ENCODE measurements at places on chromosomes 12 and 14.

DNA sequence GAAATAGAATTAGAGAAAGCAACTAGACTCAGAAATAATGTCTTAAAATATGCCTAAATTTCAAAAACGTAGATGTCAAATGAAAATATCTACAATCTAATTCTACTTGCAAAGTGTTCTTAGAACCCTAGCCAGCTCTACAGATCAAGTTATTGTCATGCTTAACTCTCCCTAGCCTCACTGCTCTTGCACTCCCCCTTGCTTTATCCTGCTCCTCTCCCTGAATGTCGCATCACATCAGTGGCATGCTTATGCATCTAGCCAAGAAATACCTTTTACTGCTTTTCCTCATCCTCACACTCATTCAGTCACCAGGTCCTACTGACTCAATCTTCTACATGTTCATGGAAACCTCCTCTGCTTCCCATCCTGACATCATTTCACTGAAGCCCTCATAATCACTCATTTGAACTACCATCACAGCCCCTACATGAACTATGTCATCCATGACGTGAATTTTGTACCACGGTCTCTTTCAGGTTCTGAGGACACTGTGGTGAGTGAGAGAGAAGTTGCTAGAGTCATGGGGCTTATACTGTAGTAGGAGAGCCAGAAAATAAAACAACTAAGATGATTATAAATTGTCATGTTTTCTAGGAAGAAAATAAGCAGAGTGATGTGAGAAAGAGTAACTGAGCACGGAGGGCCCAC is 22.6 kb upstream of the CRACR2A start:
- DNase-seq, result peak; percentile 12

DNA sequence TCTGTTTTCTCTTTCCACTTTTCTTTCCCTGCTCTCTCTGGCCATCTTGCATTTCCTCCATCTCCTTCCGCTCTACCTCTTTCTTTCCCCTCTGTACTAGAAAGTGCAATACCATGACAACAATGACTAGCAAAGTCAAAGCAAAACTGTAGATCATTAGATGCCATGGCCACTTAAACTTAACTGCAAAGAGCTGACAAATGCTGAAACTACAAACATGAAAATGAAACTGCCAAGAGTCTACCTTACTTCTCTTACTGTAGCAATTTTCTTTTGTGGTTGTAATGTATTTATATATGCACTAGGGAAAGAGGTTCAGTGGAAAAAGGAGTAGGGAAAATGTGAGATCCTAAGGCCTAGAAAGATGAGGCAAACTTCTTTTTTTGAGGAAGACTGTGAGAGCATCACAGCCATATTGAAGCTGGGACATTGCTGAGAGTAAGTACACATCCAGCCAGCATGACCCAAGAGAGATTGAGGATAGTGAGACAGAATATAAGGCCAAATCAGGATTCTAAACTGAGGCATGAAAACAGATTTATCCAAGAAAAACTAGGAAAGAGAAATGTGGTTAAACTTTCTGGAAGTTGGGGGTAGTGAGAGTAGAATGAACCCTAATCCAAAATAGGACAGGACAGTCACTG is 276.6 kb upstream of the NAV3 start:
- DNase-seq, result no peak

GRCh38 chr12:105322070-105322469 is 8.4 kb upstream of the C12orf75 start:
- DNase-seq, result peak; percentile 83

DNA sequence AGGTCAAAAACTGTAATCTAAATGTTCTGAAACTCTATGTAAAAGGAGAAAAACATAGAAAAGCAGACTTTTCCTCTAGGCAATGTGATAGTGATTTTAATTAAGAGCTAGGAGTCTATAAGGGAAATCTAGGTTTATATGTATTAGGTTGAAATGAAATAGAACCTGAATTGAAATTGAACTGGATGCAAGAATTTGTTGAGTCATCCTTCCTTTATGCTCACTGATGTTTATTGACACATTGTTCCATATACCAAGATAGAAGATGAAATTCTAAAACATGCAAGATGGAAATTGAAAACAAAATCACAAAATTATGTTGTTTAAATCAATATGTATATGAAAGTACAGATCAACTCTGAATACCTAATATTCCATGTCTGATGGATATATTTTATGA is 170.4 kb upstream of the FLRT2 start:
- no peak for DNase-seq

- no peak for DNase-seq
These were observed 117.1 kb upstream of the PTPRB start for GRCh38 chr12:70754330-70754741.

DNA sequence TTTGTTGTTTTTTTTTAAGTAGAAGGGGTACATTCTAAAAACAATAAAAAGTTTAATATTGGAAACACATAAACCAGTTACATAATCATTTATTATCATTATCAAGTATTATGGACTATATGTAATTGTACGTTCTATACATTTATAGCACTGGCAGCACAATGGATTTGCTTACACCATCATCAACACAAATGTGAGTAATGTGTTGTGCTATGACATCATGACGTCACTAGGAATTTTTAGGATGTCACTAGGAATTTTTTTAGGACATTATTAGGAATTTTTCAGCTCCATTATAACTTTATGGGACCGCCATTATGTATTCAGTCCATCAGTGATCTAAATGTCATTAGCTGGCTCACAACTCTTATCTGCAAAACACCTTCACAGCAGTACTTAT is 126.8 kb upstream of the SYT10 start:
- DNase-seq, result no peak

- no peak for DNase-seq
These were observed 27.1 kb upstream of the MTERF2 start for GRCh38 chr12:107014055-107014454.

DNA sequence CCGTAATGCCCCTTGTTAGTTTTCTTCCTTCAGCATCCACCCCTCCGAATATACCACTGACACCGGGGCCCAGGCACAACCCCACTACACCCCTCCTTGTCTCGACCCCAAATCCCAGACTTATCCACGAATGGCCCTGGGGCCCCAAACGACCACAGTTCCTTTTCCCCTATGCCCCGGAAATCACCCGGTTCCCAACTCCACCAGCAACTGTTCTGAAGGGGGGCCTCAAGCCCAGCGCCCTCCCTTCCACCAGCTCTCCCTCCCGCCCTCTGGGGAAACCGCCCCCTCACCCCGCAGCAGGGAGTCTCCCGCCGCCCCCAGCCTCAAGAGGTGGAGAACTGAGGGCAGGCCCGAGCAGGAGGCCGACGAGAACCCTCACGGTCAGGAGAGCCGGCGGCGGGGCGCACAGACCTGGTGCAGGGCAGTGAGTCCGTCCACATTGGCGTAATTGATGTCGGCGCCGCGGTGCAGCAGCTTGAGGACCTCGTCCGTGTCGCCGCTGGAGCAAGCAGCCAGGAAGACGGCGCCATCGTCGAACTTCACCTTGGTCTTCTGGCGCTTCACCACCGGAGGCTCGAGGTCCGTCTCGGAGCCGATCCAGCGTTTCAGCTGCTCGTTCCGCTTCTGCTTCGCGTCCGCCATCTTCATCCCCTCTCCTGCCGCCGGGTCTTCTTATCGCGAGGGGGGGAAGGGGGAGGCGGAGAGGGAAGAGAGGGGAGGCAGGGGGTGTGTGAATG is 446 bp downstream of the PPP1R12A start:
- peak; percentile 37 for DNase-seq

DNA sequence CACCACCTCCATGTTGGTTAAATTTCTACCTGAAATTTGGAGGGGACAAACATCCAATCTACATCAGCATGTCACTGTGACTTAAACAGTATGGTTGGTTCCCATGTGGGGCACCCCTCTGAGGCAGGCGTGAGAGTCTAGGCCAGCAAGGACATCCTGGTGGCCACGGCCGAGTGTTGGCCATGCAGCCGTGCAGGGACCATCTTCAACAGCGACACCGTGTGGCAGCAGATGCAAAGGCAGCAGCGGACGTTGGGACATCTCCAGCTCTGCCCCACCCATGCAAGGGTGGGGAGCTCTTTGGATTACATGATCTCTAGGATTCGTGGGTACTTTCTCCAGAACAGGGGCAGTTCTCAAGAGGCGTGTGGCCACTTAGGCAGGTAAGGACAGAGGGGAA is 49.8 kb downstream of the NOC4L start:
- peak; percentile 19 for DNase-seq

GRCh38 chr12:95323212-95323611 is 105.6 kb downstream of the VEZT start:
- peak; percentile 30 for DNase-seq

GRCh38 chr14:90759370-90760077 is 56.7 kb downstream of the TTC7B start:
- peak; percentile 24 for DNase-seq

GRCh38 chr14:65599375-65599774 is 186.8 kb downstream of the FUT8 start:
- DNase-seq, result no peak

DNA sequence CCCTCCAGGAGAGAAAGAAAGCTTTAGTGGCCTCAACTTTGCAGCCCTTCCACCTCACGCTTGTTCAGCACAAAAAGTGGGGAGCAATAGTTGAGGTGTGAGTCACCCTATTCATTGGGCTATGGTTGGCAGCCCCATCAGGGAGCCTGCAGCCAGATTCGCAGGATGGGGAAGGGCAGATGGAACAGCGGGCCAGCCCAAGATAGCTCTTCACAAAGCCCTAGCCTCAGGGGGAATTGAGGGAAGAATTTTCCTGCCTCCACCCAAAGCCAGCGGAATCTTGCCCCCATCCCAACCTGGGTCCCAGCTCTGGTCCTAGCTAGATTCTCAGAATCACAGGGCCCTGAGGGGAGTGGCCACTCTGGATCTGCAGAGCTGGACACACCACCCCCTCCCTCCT is 3.6 kb upstream of the KRT5 start:
- DNase-seq, result no peak

DNA sequence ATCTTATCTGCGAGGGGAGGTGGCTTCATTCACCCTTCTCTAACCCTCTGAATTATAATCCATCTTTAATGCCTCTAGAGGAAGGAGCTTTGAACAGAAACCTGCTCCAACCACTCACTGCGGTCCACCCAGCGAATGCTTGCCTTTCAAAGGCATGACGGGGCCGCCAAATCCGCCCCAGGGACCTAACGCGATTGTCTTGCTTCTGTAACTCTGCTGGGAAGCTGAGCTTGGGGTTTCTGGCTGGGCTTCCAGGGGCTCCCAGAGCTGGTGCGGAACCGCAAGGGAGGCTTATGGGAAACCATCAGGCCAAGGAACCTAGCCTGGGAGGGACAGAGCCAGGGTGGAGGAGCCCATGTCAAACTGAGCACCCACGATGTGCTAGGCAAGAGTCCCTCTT is 231.2 kb upstream of the LHX5 start:
- no peak for DNase-seq

DNA sequence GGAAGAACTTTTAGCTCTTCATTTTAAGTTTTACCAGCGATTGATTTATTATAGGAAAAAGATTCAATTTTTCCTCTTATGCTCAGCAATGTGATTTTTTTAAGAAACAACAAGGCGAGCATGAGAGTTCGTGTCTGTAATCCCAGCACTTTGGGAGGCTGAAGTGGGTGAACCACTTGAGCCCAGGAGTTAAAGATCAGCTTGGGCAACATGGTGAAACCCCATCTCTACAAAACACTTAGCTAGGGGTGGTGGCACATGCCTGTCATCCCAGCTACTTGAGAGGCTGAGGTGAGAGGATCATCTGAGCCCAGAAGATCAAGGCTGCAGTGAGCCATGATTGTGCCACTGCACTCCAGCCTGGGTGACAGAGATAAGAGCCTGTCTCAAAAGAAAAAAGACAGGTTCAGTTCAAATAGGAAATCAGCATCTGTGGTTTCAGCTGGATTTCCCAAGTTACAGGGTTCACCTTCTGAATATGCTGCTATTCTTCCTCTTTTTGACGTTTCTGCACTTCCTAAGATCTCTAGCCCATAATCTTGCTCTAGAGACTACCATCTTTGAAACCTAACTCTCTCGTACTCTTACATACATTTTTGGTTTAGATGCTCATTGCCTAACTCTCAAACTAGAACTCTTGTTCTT is 274.7 kb downstream of the SEC23A start:
- DNase-seq, result no peak

GRCh38 chr12:118061011-118061872 is at the start of gene WSB2:
Gene WSB2, minus strand, starts transcription at chr12:118061179. Its CDS starts 131 bp downstream, at chr12:118061048.
- DNase-seq, result peak; percentile 57

DNA sequence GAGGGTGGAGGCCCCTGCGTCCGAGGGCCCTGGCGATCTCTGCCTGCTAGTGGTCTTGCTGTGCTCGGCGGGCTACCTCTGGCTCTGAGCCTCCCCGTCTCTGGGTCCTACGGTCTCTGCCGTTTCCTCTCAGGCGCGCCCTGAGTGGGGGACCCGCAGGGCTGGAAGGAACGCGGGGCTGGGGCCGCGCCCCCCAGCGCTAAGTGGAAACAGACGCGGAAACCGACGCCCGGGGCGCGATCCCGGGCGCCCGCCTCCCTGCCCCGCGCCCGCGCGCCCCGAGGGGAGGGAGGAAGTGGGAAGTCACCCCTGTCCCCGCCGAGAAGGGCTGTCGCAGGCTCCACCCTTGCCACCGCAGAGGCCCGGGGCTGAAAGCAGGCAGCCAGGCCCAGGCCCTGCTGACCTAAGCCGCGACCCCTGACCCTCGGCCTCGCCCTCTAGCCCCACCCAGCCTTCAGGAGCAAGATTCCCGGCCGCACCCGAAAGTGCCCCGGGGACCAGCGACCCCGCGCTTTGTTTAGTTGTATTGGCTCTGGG is 831 bp downstream of the CRIP1 start:
- DNase-seq, result no peak

DNA sequence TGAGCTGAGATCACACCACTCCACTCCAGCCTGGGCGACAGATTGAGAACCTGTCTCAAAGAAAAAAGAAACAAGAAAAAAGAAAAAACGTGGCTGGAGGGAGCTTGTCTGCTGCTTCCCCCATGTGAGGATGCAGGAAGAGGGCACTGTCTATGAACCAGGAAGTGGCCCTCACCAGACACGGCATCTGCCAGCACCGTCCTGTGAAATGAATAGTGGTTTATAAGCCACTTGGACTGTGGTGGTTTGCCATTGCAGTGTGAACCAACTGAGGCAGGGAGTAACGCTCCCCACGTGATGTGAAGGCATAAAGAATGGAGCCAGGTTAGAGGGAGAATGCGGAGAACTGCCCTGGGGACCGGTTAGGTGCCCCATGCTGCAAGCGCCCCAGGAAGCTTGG is 4.5 kb upstream of the BRF1 start:
- DNase-seq, result no peak

DNA sequence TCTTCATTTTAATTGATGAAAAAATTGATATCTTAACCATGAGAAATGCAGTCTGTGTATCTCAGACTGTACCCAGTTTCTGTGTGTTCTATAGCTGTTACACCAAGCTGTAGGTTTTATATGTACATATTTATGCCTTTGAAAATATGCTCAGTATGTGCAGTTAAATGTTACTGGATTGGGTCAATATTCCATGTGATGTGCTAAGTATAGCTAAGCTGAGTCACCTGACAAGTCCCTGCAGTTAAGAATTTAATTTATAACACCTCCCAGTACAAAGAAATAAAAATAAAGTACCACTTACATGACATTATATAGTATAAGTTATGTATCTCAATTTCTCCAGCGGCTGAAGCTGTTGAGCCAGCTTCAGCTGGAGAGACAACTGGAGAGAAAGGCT is 984.0 kb downstream of the GALC start:
- DNase-seq, result no peak

GRCh38 chr14:41615011-41615595 is 8.4 kb downstream of the LRFN5 start:
- DNase-seq, result peak; percentile 64

Data from fibroblast of mammary gland (primary cell).